Ovary (tissue), 10 donors: ENCODE measurements at places on chromosomes 7 and 10.

DNA sequence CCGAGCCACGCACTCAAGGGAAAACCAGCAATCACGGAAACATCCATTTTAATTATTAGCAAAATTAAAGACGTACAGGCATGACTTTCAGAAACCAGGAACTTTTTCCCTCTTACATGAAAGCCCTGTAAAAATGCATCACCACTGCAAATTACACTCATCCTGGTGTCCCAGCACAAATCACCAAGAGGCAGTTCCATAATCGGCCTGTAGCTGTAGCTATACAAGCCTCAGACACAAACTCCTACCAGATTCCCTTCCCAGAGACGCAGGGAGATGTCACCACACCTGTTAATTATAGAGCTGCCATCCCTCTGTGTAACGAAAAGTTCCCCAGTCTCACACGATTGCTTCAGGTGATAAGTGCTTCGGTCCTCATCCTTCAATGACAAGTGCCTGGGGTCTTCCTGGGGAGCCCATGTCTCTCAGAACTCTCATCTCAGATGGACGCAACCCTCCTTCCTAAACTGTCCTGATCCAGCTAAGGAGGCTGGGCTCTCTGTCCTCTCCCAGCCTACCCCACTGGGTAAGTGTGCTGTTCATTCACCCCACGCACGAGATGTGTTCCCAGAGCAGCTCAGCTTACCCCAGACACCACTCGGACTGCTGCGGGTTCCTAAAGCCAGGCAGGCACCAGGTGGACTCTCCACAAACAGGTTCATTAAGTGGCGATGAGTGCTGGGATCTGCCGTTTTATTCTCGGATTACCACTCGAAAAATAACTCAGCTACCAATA lies 5.9 kb downstream of the FGFR2 start:
- no peak for DNase-seq

GRCh38 chr10:15640536-15641085 lies 79.1 kb downstream of the ITGA8 start:
- no peak for DNase-seq

- DNase-seq, result no peak
These were observed 393.0 kb downstream of the MAGI2 start for GRCh38 chr7:79060498-79060897.

DNA sequence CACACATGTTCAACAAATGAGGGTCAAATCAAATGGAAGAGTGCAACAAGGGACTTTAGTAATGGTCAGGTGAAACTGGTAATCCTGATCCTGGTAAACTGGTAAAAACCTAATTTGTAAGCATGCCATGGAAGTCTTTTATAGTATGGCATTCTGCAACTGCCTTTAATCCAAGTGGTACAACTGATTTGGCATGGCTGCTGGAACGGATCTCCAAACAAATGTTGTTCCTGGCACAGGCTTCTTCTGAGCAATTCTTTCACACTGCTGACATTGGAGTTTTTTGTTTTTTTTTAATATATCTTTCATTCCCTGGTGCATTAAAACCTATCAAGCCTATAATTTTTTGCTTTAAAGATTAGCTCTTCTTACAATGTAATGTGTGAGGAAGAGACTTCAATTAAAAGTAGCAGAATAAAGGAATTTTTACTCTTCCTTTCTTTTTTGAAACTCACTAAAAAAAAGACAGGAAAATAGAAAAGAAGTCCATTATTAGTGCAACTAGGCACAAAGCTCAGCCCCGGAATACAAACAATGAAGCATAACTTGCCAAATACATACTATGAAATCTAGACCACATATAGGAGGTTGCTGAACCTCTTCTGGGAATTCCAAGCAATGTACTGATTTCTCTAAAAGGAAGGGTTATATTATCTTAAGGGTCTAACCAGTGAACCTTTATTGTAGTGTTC lies 79.3 kb upstream of the OIT3 start:
- DNase-seq, result no peak

DNA sequence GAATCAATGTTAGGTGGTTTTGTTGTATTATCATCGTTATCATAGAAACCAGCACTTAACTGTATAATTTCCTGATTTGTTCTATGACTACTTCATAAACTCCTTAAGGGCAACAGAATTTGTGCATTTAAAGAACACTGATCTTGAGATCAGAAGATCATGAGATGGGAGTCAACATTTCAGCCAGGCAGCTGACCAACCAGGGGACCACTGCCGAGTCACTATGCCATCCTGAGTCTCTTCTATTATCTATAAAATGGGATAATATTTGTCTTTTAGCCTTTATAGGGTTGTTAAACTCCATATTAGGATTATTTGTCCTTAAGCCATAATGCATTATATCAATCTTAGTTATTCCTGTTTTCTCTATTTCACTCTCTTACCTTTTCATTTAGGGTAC lies 261.7 kb downstream of the GPAM start:
- DNase-seq, result no peak
